Activated CD4-positive, alpha-beta T cell treated with anti-CD3 and anti-CD28 coated beads, Interleukin-2, amount 10 ng/mL, durations not matched to agents 7 days and 5 days (primary cell): ENCODE measurements at places on chromosomes 6 and 20. TPM values are rescaled to one million over a fixed set of nuclear protein-coding genes. Genes with fewer than 3 reads are reported as not detected.

The RIMS1 gene
- total RNA-seq = not detected

The SPINT3 gene
- not detected for total RNA-seq

The SCRT2 gene
- not detected for total RNA-seq

The BPIFA1 gene
- not detected for total RNA-seq

The PCSK2 gene
- total RNA-seq = not detected

The TBX18 gene
- total RNA-seq = not detected

The HLA-DRA gene
- 58.8 TPM for total RNA-seq

The NFATC2 gene
- 68.8 TPM for total RNA-seq

The IFT52 gene
- 14.0 TPM for total RNA-seq
